ENCODE measurements at places on chromosomes 1 and 21. TPM values are rescaled to one million over a fixed set of nuclear protein-coding genes. Genes with fewer than 3 reads are reported as not detected.

RGS16 gene
- 39.9 TPM for total RNA-seq

SMIM1 gene
- total RNA-seq: not detected

DNA sequence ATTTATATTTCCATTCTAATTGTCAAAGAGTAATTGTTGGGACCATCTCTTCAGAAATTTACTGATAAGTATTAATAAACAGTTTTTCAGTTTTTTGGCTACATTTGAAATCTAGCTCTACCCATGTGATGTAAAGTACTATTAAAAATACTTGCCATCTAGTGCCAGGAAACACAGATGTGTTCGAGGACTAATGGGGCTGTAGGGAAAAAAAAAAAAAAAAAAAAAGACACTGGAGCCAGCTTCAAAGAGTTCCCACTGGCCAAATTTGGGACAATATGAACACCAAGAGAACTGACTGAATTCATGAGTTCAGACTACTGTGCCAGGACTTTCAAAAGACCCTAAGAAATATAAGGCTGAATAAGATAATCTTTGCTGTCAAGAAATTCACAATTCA, 65.2 kb upstream of the GFI1 start:
- no peak for DNase-seq

DNA sequence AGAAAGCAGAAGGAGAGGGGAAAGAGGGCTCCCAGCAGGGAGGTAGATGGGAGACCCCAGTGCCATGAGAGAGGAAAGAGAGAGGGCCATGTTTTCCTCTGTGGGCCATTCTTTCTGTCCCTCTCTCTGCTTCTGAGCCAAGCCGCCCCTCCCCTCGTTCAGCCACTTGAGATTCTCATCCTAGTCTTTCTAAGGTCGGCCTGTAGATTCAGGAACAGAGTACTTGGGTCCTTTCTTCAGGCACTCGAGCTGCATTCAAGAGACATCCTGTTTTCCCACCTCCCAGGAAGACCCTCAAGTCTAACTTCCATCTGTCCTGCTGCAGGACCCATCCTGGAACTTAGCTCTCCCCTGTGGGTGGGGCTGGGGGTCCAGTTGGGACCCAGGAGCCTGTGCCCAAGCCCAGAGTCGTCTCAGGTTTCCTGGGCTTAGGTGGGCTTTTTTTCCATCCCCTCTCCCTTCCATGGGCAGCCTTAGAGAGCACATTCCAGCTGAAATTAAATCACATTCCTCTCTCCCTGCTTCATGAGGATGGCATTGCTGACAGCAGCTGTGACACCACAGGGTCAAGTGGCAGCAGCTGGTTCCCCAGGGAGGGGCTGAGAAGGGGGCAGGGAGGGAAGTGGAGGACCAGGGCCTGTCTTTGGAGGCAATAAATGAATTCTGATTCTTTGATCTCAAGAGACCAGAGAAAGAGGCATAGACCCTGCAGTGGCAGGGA, 13.0 kb downstream of the NES start:
- no peak for DNase-seq

- DNase-seq: no peak
These were observed 60.3 kb downstream of the XCL1 start for GRCh38 chr1:168636642-168637111.

- no peak for DNase-seq
These were observed at the start of gene SHISA4 for GRCh38 chr1:201888282-201889089. Gene SHISA4, plus strand, starts transcription at chr1:201888898. Its CDS starts 97 bp downstream, at chr1:201888995.

DNA sequence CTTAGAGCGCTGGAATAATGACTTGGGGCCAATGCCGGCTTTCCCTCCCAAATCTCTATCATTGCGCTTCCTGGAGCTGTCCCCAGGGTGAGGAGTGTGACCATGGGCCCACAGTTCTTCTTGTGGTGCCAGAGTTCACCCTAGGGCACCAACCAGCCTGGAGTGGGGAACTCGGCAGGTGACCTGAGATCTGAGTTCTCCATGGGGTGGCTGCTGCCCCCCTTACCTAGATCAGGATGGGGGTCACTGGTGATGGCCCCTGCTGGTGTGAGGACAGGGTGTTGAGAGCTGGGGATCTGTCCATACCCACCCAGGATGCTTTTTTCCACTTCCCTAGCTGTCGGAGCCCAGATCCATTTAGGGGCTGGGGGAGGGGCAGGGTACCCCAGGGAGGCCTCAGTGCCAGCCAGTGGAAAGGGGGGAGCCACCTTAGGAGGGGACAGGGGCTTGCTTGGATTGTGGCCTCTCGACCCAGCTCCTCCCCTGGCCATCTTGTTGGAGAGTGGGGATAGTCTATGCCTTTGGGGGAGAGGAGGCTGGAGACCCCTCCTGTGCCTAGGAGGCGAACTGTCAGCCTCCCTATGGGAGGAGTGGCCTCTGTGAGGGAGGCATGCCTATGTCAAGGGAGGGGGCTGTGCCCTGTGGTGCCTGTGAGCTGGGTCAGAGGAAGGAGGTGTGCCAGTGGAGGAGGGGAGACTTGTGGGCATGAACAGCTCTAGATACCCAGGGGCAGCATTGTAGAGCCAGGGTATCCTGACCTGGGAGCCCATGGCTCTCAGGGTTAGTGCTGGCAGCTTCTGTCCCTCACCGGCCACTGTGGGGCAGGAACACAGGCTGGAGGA, 1.7 kb downstream of the FOXO6 start:
- no peak for DNase-seq
